ENCODE measurements at places on chromosomes 12 and 14.

DNA sequence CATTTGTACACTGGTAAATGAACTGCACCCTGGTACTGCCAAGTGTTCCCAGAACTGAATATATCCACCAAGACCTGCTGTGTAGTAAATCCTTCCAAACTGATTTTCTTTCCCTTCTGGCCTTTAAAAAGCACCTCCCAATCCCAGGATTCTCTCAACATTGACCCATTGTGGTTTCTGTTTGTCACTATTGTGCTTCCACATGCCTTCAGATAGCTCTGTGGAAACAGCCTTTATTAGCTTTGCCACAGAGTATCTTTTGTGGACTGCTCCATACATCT lies 949 bp upstream of the KIF21A start:
- peak; percentile 31 for DNase-seq

GRCh38 chr14:58082011-58082410 lies 70.0 kb downstream of the ARMH4 start:
- DNase-seq, result no peak

DNA sequence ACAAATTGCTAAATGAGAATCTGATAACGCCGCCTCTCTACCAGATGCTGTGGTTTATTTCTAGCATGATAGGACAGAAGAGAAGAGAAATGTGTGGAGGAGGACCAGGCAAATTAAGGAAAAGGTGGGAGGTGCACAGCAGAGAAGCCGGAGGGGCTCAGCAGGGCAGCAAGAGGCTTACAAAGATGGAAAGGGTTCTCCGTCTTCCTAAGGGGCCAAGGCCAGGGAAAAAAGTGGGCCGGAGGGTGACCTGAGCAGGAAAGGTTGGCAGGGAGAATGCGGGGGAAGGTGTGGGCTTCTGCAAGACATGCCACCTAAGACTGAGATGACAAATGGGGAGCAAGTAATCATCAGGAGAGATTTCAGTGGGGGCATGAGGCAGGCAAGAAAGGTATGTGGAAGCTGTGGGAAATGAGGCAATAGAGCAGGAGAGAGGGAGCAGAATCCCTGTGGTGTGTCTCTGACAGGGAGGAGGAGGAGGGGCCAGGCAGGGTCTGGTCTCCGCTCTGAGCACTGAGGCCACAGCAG lies 18.7 kb downstream of the MANSC1 start:
- peak; percentile 39 for DNase-seq

GRCh38 chr12:56947633-56948456 lies 9.6 kb downstream of the RDH16 start:
- DNase-seq, result no peak

DNA sequence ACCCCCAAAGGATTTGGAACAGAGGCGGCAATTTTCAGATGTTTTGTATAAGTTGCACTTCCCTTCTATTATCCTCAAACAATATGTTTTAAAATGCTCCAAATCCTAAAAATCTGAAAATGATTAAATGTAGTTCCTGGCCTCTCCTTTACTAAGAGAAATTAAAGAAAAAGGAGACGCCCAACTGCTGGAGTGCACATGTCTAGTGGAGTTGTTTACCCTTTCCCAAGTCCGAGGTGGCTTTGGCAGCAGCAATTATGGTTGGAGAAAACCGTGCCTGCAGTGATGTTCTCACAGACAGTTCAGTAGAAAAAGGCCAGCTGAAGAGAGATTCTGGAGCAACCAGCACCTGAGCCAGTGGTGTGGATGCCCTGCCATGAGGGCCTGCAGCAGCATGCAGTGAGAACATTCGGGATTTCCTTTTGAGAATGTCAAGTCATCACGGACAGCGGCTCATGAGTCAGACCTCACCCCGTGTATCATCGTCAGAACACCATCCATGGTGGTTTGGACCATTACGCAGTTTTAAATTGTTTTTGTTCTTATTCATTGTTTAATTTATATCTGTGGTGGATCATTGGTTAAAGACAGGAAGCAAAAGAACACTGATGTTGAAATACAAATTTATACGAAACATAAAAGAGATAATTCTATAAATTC lies 179.0 kb upstream of the KRR1 start:
- no peak for DNase-seq

- DNase-seq, result no peak
Observed at GRCh38 chr12:53862206-53862605, 76.4 kb upstream of the HOXC13 start.

DNA sequence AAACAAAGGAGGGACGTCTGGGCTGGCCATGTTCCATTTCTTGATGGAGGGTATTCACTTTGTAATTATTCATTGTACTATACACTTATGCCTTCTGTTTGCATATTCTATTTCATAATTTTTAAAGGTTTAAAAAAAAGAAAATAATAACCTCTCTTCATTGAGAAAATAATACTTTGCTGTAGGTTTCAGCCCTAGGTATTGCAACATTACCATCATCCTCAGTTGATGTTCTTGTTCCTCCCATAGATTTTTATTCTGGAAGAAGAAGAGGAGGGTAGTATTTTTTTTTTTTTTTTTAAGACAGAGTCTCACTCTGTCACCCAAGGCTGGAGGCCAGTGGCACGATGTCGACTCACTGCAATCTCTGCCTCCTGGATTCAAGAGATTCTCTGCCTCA lies 54.7 kb downstream of the PHLDA1 start:
- DNase-seq, result no peak

DNA sequence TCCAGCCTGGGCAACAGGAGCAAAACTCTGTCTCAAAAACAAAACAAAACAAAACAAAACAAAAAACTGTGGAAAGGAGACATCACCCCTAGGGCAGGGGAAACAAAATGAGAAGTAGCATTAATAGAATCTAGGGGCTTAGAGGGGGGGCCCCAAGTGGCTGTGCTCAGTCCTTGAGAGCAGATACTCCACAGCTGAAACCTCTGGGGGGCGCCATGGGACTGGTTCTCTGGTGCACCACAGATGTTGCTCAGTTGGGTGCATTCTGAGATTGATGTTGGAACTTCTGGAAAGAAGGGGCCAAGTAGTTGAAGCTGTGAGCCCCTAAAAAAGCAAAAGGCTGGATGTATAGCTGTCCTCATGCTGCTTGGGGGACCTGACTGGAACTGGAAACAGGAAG lies 11.8 kb upstream of the SYNE2 start:
- no peak for DNase-seq

DNA sequence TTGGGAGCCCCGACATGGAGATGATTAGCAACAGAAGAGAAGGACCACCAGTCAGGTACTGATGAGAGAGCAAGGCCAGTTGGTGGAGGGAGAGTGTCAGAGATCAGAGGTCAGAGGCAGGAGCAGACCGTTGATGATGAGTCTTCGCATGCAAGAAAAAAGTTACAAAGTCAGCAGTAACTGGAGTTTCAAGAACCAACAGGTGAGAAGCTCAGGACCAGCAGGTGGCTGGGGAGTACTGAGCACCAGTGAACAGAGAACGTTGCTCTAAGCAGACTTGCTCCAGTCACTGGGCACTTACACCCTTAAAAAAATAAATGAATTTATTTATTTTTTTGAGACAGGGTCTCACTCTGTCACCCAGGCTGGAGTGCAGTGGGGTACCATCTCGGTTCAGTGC lies 44.5 kb upstream of the KCNA1 start:
- no peak for DNase-seq

- DNase-seq, result no peak
Observed at GRCh38 chr12:10301103-10301502, 6.6 kb upstream of the KLRD1 start.

DNA sequence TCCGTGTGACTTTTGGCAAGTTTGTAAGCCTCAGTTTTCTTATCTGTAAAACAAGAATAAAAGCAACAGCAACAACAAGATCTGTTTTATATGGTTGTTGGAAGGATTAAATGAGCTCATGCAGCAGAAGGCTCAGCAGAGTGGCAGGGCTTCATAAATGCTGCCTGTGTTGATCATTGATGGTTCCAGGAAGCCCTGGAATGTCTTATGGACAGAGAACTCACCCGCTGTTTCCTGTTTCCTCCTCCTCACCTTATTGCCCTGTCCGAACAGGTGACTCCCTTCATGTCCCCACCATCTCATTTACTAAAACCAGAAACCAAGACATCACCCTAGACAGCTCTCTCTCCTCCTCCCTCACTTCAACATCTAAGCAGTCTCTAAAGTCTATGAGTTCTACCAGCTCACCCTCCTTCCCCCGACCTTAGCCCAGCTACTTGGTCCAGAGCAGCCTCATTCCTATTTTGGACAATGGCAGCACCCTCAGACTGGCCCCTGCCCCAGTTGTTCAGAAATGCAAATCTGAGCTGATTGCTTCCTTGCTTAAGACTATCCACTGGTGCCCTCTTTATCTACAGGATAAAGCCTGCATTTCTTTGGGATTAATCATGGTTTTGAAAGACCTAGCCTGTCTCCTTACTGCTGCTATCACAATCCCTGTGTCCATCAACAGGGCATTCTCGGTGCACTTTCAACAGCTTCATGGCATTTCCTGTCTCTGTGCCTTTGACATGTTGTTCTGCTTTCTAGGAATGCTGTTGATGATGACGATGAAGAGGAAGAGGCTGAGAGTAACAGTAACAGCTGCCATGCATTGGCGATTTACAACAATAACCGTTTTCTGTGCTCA lies 21.4 kb upstream of the GSG1 start:
- DNase-seq, result no peak

DNA sequence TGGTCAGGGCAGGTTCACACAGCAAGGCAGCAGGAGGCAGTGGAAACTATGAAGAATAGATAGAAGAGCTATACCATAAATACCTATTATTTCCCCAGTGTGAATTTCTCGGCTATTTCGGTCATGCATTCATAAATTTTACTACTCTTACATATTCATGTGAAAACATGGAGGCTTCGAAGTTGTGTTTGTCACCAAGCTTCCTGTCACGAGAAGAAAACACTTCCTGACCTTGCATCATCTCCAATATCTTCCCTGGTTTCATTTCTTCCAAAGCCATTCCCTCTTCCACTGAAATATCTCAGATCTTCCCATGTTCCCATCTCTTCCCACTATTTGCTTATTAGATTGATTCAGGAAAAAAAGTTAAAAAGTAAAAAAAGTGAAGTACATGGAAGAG lies 80.4 kb downstream of the CPNE8 start:
- DNase-seq, result no peak

- no peak for DNase-seq
Observed at GRCh38 chr14:48125654-48126053, 450.2 kb upstream of the MDGA2 start.

DNA sequence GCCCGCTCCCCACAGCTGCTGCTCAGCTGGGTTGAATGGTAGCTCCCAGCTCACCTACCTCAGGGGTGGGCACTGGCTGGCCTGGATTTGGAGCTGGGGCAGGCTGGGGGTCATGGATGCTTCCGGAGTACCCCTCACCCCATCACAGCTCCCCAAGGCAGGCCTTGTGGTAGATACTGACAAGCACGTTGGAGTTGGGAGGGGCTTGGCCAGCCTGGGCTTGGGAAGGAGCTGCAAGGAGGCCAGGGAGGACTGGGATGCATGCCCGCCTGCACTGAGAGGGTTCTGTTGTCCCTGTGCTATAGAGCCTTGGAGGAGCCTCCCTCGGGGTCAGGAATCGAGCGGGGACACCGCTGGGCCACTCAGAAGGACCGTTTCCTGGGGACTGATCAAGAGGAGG lies 14.2 kb downstream of the TMEM63C start:
- DNase-seq, result no peak

DNA sequence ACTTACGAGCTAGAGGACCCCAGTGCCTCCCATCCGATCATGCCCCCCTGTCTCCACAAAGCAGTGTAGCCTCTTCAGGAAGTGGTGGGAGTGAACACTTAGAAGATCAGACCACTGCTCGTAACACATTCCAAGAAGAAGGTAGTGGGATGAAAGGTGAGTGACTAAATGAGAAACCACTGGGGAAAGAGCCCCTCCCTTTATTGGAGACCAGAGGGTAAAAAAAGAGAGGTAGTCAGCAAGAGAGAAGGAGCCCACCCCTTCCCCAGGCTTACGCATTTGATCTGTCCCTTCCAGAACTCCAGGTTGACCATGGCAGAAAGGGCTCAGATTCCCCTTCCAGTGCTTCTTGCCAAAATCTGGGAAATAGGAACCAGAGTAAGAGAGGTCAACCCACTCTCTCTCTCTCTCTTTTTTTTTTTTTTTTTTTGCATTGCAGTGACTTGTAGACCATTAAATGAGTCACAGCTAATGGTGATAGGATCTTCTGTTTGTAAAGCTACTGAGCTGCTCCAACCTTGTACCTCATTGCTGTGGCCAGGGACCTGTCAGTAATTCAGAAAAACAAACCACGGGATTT lies 165.4 kb downstream of the GCH1 start:
- DNase-seq, result no peak

- DNase-seq, result no peak
Observed at GRCh38 chr12:53078425-53079225, 565 bp downstream of the SPRYD3 start.

DNA sequence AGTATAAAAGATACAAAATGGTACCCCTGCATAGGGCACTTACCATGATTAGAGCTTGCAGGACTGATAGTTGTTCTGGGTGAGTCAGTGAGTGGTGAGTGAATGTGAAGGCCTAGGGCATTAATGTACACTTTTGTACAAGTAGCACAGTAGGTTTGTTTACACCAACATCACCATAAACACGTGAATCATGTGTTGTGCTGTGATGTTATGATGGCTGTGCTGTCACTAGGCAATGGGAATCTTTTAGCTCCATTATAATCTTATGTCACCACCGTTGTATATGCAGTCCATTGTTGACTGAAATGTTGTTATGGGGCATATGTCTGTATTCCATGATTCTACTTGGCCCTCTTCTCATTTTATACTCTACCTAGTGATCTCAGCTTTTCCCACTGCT lies 11.8 kb downstream of the NUBPL start:
- no peak for DNase-seq

DNA sequence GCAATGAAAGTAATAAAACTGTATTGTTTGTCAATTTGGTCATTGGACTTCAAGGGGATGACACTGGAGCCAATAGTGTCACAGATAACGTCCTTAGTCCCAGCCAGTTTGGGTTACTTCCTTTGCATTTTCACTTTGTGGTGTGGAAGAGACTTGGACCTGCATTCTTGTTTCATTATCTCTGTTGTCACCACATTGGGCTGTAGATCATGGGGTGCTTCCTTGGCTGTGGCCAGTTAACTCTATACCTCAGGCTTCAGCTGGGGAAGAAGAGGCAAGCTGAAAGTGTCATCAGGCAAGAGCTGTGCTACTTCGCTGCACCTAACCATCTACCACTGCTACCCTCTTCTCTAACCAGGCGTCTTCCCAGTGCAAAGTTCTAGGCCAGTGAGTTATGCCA lies 15.1 kb upstream of the CISTR start:
- DNase-seq, result no peak

DNA sequence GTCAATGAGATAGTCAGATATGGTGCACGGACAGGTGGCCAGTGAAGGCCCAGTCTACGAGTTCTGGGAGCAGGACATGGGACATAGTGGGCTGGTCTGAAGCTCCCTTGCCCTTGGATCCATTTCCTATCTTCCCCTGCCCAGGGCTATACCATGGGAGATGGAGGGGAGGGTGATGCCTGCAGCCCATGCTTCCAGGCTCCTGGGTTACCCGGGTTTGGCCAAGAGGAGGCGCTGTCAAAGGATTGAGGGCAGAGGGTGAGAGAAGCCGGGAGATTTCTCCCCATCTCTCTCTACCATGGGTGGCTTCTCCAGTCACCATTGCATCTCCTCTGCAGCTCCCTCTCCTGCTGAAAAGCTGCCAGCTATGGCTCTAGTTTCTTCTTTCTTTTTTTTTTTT lies 52.8 kb upstream of the LHX5 start:
- no peak for DNase-seq

Measured in lung (tissue), 17 donors.